ENCODE measurements at places on chromosomes 12 and 14.

DNA sequence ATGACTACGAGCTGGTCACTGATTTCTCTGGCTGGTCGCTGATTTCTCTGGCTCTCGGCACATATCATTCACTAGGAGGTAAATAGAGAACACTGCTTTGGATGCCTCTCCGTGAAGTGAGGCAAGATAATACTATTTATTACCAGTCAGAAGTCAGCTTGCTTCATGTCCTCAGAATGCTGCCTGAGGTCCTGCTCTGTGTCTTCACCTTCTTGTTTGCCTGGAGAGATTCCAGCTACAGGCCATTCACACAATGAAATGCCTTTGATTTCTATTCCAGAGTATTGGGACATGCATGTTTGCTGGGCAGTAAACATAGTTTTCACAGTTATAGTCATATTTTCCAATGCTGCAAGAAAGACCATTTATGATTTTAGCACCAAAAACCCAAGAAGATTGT is 106.7 kb downstream of the AEBP2 start:
- DNase-seq, result no peak

- no peak for DNase-seq
Observed at GRCh38 chr12:123948796-123949769, 23.5 kb downstream of the CCDC92 start.

DNA sequence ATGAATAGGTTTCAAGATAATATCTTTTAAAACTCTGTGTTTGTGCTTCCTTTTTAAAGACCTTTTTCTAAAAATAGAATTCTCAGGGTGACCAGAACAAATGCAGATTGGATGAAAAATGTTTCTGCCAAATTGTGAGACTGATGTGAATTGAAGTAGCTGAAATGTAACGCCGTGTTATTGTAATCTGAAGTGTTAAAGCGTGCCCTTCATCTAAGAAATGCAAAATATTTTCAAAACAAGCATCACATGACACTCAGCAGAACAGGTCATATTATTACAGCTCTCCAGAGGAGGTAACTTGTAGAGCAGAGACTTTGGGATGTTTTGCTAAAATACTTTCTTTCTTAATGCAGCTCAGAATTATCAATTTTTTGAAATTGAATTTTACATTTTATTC is 90.0 kb upstream of the PLEKHA5 start:
- no peak for DNase-seq

DNA sequence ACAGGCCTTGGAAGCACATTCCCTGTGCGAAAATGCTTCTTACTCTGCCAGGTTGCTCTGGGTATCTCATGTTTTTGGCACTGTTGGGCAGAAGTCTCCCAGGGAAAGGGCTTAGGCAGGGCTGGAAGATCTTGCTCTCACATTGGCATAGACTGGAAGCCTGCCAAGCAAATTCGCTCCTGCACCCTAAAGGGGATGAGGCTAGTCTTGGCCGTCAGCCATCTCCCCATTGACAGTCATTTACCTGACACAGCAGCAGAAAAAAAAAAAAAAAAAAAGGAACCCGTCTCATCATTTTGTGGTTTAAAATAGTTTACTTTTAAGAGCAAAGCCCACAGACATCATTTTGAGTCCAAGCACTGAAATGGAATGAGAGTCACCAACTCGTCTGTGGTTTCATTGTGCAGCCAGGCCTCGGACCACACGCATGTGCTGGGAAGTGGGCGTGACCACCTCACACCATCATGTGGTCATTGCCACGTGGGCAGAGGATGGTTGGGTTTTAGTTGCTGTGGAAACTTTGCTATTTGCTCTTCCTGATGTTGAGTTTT is 84.8 kb downstream of the NRXN3 start:
- peak; percentile 19 for DNase-seq

GRCh38 chr12:55624056-55624455 is 12.6 kb upstream of the OR10P1 start:
- no peak for DNase-seq

DNA sequence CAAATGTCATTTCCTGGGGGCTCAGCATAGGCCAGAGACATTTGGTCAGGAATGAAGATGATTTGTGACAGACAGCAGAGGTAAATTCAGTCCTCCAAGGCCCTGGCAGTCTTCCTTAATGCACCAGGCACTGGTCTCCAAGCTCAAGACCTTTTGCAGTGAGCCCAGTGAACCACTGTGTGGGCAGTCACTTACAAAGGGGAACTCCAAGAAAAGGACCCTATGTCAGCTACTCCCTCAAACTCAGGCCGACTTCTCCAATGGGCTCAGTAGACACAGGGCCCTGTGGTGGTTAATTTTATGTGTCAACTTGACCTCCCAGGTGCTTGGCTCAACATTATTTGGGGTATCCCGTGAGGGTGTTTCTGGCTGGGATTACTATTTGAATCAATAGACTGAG is 29.3 kb upstream of the PLEK2 start:
- DNase-seq, result no peak

DNA sequence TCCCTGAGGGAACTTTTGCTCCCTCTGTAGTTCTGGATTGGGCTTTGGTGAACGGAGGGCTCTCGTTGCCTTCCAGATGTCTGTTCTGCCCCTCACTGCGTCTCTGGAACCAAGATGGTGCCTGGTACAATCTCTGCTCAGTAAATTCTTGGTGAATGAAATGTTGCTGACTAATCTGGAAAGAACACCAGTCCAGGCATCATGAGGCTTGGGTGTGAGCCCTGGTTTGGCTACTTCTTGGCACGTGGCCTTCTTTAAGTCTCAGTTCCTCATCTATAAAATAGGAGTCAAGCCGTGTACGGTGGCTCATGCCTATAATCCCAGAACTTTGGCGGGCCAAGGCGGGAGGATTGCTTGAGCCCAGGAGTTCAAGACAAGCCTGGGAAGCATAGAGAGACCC is 4.3 kb downstream of the HHIPL1 start:
- no peak for DNase-seq

- no peak for DNase-seq
Observed at GRCh38 chr12:106739815-106740530, 34.5 kb upstream of the RIC8B start.

- no peak for DNase-seq
Observed at GRCh38 chr14:104799244-104800014, 1.5 kb upstream of the ZBTB42 start.

GRCh38 chr14:95527387-95528002 is 7.4 kb upstream of the GLRX5 start:
- no peak for DNase-seq

GRCh38 chr12:56296295-56296694 is 3.8 kb downstream of the CS start:
- DNase-seq, result no peak

GRCh38 chr12:101074940-101075680 is 134.9 kb downstream of the SLC5A8 start:
- no peak for DNase-seq

GRCh38 chr12:67891596-67891995 is 97.7 kb upstream of the IFNG-AS1 start:
- DNase-seq, result no peak

- DNase-seq, result no peak
Observed at GRCh38 chr12:53747095-53747494, 4.7 kb downstream of the CISTR start.

DNA sequence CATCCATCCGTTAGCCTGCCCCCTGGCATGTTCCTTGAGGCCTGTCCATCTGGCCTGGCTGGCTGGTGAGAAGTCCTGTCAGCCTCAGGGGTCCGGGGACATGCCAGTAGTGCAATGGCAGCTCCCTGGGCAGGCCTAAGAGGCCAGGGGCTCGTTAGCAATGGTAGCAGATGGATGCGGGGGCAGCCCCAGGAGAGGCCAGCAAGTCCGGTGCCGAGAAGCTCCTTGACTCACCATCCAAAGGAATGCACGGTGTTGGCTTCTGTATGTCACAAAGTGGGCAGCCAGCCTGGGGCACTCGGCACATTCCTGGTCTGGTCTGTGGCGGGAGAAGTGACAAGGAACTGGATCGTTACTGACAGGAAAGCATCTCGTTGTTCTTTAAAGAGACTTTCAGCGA is 319.9 kb downstream of the CACNA1C start:
- no peak for DNase-seq

GRCh38 chr14:86510491-86510890 is 980.5 kb downstream of the FLRT2 start:
- no peak for DNase-seq

DNA sequence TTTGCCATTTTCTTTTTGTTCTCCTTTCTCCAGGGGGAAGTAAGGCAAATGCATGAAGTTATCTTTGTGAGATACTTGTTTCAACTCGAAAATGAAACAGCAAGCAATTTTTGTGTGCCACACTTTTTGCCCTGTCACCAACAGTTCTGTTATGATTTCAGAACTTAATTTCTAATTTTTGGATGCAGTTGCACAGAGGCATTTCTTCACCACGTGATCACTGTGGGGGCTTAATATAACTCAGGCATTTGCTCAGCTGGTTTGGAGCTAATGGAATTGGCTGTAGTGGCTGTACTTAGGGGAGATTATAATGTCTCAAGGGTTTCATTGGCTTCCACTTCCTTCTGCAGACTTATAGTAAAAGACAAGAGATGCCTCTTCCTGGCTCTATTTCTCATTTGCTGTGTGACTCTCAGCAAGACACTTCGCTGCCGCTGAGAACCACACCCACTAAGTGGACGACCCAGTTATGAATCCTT is 452.4 kb downstream of the RAD51B start:
- DNase-seq, result no peak

- no peak for DNase-seq
Observed at GRCh38 chr14:94823556-94824341, 53.8 kb upstream of the GSC start.

DNA sequence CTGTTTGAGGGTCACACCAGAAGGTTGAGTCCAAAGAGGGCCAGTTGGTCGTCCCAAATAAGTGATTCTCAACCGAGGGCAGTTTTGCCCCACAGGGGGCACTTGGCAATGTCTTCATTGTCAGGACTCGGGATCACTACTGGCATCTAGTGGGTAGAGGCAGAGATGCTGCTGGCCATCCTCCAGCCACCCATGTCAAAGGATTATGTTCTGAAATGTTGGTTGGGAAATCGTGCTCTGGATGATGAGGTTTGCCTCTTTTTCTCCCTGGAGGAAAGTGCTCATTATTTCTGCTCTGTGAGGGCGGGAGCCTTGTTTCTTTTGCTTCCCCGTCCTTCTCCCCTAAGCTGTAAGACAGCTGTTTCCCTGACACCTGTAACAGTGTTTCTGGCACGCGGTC is 3.6 kb downstream of the ZNF839 start:
- DNase-seq, result no peak

DNA sequence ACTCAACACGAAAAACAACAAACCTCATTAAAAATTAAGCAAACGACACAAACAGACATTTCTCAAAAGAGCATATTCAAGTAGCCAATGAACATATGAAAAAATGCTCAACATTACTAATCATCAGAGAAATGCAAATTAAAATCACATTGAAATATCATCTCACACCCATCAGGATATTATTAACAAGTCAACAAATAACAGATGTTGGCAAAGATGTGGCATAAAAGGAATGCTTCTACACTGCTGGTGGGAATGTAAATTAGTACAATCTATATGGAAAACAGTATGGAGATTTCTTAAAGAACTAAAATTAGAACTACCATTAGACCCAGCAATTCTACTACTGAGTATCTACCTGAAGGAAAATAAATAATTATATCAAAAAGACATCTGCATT is 182.2 kb downstream of the KITLG start:
- no peak for DNase-seq

GRCh38 chr12:121245951-121246350 is 36.0 kb downstream of the P2RX4 start:
- DNase-seq, result no peak

DNA sequence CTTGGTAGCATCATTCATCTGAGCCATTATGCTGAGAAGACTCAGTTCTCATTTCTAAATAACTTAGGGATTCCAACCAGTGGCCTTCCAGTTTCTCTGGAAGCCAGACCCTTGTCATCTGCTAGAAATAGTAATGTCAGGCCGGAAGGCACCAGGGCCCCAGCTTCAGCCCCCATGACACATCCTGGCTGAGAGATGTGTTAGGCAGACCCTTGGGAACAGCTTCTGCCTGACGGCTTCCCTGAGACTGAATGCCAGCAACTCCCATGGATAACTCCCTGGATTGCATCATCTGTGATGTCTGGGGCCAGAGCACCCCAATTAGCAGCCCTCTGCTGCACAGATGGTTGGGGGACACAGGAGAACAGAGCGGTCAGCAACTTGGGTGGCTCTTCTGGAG is 583.5 kb upstream of the TBX3 start:
- no peak for DNase-seq

- no peak for DNase-seq
Observed at GRCh38 chr12:53756300-53757100, 4.7 kb upstream of the CISTR start.

- no peak for DNase-seq
Observed at GRCh38 chr12:50201987-50202521, 34.9 kb upstream of the CERS5 start.

DNA sequence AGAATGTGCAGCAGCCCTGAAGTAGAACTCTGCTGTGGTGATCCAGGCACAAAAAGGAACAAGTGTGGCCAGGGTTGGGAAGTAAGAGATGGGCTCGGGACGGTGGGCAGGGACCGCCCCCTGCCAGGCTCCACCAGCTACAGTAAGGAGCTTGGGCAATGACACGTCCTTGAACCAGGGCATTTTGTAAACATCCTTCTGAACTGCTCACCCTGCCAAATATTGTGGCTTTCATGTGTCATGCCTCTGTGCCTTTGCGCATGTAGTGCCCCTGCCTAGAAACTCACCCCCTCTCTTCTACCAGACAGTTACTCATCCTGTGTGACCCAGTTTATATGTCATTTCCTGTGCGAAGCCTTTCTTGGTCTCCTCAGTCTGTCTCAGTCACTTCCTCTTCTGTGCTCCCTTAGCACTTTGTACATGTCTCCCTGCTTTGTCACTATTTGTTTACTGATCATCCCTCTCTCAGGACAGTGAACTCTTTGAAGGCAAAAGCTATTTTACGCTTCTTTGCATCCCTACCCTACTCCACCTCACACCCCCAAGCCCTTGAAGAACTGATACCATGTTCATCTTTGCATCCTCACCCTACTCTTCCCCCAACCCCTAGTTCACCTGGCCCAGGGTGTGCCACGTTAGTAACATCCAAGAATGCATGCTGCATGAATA is 108.9 kb upstream of the PLEKHG7 start:
- peak; percentile 73 for DNase-seq

DNA sequence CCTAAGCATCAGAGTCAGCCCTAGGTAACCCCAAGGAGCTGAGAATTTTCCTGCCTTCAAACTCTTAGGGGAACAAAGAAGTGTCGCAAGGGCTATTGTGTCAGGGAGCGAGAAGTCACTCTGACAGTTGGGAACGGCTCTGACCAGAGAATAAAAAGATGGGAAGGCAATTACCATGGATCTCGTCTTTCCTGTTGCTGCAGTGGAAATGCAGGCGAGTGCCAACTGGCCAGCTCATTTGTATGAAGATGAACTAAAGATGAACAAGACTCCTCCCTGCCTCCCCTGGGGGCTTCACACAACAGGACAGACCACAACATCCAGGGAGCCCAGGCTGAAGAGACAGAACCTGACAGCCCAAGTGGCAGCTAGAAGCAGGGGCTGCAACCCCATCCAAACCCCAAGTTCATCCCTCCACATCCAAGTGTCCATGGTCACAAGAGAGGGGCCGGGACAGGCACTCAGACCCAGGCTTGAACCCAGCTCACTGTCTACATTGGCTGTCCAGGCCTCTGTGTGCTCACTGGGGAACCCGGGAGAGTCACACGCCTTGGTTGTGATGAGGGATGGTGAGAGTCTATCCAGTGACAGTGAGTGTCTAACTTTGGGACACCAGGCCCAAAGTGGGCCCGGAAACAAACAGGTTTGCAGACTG is 322.4 kb downstream of the BCL11B start:
- no peak for DNase-seq

GRCh38 chr14:90758959-90759358 is 57.3 kb downstream of the TTC7B start:
- DNase-seq, result no peak

- DNase-seq, result peak; percentile 10
Observed at GRCh38 chr14:101595887-101596721, 34.8 kb downstream of the DIO3 start.

All from stimulated activated CD4-positive, alpha-beta T cell treated with anti-CD3 and anti-CD28 coated beads, Interleukin-15, amount 100 ng/mL, for 48 hours (primary cell).